Cerebellar nuclear complex (tissue), 1 donor: ENCODE measurements at places on chromosomes 5 and 9.

DNA sequence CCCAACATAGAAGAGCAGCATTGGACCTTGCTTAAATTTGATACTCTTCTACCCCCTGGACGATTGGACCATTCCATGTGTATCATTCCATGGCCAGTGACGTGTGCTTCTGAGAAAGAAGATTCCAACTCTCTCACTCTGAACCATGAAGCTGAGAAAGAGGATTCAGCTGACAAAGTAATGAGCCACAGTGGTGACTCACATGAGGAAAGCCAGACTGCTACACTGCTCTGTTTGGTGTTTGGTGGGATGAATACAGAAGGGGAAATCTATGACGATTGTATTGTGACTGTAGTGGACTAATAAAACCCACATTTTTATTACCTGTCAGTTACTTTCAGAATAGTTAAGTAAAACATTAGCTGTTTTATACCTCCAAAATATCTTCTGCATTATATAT lies 7.5 kb downstream of the HSPA5 start:
- no peak for DNase-seq

GRCh38 chr9:136157477-136158265 lies 39.0 kb upstream of the TMEM250 start:
- no peak for DNase-seq

DNA sequence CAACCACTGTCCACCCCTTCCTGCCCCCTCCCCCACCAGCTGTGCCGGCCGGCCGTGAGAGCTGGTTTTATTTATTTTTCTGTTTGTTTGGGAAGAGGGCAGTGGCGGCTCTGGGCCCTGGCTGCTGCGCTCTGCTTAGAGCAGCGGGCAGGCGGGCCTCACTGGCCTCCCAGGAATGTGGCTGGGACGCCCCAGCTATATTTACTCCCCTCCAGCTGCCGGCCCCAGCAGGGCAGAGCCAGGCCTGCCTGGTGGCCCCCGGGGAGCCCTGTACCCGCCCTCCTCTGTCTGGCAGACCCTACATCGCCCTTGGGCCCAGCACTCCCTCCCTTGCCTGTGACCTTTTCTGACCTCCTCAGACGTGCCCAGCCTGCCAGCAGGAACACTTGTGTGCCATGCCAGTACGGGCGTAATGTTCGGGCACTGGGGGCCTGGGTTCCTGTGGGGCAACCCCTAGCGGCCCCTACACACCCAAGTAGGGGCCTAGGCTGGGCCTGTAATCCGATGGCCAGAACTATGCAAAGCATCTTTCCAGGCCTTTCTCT lies 7.7 kb downstream of the CXXC5 start:
- no peak for DNase-seq

DNA sequence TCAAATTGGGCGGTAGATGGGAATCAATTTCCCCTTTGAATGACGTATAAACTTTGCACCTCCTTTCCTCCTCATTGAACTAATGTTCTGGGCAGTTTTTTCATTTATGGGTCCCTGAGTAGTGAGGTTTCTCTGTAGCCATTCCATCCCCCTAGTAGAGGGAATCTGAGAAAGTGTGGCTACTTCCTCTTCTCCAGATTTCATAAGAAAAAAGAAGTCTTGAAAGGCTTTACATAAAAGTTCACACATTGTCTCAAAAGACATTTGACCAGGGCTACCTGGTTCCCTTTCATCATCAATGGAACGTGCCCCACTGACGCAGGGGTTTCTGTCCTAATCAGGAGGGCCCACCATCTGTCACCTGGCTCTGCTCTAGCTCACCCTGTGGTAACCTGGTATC lies 57.3 kb downstream of the CTSL start:
- no peak for DNase-seq
